CD4-positive, alpha-beta T cell treated with Interleukin-21 for 1 hour (primary cell): ENCODE measurements at places on chromosomes 6 and 20.
A peak's percentile ranks its signal among the peaks of the same experiment; 100 is the strongest.

DNA sequence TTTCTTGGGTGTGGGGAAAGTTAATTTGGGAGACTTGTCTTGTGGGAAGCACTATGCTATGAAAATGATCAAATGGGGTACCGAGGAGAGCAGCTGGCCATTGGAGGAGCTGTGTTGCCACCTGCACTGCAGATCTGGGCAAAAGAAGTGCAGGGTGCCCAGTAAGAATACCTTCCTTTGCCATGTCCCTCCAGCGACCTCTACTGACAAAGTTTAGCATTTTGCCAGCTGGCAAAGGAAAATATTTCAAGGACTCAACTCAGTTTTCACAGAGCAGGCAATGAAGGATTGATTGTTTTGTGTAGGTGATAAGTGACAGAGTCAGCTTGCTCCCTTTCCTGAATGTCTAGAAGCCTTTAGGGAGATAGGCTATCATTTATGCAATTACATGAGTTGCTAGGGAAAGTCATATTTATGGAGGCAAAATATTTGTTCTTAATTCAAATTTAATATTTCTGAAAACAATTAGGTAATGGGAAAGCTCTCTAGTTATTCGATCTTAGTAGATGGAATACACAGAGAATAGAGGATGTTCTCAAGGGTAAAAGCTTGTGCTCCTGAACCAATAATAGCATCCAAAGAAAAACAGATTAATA, 118.4 kb downstream of the FARS2 start:
- DNase-seq = peak; percentile 11

GRCh38 chr6:11865680-11866300, 87.2 kb upstream of the ADTRP start:
- DNase-seq = no peak

GRCh38 chr6:142943711-142944123, 1.3 kb downstream of the HIVEP2 start:
- peak; percentile 73 for DNase-seq

DNA sequence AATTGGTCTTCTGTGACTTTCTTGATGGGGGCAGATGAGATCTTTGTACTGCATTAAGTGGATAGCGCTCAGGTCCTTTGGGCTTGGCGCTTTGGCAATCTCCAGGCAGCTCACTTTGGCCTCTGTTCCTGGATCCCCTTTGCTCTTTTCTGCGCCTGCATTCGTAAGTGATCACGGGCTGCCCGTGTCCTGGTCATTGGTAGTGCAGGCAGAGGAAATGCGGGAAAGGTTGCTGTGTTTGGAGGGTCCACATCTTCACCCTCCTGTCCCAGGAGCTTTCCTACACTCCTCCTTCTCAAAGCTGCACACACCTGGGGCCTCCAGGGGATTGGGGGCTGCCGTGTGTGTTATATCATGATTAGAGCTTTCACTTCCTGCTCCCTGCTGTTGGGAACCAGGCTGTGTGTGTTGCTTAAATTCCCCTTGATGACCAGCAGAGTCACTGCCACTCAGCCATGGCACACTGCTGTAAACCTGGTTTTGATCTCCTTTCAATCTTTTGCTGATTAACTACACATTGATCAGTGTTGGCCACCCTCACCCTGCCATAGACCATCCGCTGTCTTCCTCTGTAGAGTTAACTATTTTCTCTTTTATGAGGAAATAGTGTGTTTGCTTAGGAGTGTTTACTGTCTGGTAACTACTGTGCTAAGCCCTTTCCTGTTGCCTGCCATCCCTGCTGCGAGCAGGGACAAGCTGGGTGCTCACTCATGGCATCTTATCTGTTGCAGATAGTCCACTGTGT, 13.0 kb upstream of the SNHG17 start:
- DNase-seq = no peak

DNA sequence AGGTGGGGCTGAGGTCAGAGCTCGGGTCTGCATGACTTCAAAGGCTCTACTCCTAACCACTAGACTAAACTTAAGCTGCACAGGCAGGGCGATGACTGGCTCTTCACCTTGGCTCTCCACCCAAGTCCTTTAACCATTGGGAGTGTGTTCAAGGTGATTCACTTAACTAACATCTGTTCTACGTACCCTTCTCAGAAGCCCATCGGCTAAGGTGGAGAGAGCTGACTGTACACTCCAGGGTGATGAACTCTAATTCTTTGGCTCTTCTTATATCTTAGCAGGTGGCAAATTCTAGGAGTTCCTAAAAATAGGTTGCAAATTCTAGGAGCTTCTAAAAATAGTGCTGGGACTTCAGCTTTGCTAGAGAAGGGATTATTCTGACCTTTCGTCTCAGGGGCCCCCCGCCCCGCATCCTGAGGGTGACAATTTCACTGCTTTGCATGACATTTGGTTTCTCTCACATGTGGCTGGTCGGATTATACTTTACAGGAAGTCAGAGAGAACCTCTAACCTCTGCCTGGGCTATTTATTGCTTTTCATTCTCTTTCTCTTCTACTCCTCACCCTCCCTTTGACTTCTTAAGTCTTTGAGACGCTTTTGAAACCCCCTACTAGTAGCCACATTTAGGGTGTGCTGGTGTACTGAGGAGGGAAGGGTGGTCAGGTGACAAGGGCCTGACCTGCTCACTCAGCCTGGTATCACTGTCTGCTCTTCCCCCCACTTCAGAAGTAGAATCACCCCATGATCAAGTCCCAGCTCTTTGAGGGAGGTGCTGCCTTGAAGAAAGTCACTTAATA, 55.5 kb downstream of the PRDM1 start:
- peak; percentile 57 for DNase-seq
